ENCODE measurements at places on chromosomes 5 and 9.

DNA sequence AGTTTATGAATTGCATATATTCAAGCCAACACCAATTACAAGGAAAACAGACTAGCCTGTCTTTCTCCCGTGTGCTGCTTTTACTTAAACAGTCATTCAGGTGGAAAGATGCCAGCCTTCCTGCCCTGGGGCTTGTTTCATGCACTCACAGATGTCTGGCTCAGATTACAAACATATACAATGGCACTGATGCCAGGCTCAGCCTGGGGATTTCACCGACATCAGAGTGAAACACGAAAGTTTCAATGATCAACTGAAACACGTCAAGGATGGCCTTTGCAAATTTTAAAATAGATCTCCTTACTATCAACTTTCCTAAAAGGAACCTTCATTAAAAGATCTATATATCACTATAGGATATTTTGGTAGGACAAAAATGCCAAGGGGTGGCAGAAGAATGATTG, 1576.5 kb downstream of the EFNA5 start:
- DNase-seq = no peak

GRCh38 chr9:72038890-72039410, 21.5 kb downstream of the C9orf57 start:
- no peak for DNase-seq

DNA sequence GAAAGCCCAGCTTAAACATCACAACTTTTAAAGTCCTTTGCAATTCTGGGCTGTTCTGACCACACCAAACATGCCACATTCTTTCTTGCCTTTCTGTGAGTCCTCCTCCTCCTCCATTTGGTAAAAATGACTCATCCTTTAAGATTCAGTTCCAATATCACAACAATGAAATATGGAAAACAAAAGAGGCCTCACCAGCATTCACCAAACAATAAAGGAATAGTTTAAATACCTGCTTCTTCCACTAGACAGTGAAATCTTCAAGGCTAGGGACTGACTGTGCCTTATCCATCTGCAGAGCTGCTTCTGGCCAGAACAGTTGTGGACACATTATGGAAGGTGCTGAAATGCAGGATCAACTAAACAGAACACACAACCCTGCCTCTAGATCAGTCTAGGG, 36.0 kb downstream of the NR6A1 start:
- DNase-seq = no peak

DNA sequence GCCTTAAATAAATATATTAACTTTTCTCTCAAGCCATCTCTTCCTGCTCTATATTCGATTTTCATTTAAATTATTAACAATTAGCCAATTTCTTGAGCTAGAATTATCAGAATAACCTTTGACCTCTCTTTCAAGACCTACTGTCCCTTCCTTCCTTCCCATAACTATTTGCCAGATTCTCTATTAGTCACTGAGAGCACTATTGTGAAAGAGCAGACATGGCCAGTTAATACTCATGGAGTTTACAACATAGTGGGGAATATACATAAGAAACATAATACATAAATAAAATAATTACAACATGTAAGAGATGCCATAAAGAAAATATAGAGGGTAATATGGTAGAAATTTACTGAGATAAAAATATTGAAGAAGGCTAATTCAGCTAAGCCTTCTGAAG, 72.1 kb upstream of the CHD1 start:
- no peak for DNase-seq

DNA sequence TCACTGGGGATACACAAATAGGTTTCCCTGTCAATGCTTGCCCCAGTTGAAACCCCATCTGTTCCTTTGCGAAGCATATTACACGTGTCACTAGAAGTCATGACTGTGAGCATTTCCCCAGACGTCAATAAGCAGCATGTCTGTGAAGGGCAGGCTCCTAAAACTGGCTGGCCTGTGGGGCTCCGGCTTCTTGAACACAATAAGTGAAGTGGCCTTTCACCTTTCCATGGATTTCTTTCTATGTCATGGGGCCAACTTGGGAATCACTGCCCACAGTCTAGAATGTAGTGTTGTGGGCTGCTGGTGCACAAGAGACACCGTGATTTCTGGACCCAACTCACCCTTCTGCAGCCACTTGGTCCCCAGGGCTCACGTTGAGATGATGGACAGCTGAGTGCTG, 60.4 kb upstream of the CTSL start:
- no peak for DNase-seq

DNA sequence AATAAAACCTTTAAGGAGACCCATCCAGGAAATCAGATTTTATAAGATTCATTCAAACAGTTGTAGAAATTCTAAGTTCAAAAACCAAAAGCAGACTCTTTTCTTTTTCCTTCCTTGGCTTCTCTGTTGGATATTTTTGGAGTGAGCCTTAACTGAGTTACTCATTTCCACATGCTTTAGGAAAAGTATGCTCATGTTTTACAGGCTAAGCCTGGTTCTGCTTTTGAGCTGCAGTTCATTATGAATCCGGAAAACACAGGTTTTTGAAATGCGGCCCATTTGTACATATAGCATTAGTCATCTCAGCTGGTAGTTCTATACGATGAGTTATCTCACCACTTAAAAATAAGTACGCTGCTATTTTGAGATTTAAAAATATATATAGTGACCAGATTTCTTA, 156.6 kb upstream of the DMRT1 start:
- DNase-seq = no peak

DNA sequence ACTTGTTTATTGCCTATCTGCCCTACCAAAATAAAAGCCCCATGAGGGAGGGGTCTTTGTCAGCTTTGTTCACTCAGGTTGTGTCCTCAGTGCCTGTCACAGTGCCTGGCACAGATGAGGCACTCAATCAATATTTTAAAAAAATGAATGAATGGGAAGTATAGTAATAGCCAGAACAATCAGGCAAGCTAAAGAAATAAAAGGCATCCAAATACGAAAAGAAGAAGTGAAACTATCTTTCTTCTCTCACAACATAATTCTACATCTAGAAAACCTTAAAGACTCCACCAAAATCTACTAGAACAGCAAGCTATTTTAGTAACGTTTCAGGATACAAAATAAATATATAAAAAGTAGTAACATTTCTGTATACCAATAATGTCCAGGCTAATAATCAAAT, 37.8 kb upstream of the C5orf63 start:
- DNase-seq = no peak

DNA sequence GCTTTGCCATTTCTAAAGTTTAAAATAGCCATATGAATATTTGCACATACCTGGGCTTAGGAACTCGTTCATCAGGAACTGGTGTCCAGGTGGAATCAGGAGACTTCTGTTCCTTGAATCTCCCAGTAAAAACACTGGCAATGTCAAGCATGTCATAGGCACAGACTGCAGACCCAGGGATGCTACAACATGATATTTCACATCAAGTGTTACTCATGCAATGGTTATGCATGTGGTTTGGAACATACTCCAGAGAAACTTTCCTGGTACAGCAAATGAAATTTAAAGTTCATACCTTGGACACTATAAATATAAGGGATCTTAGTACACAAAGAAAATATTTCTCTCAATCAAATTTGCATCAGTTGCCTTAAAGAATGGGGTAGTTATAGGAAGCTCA, 92.2 kb downstream of the SEMA6A start:
- DNase-seq = no peak

GRCh38 chr5:177576169-177576568, 15.8 kb upstream of the TMED9 start:
- DNase-seq = no peak

DNA sequence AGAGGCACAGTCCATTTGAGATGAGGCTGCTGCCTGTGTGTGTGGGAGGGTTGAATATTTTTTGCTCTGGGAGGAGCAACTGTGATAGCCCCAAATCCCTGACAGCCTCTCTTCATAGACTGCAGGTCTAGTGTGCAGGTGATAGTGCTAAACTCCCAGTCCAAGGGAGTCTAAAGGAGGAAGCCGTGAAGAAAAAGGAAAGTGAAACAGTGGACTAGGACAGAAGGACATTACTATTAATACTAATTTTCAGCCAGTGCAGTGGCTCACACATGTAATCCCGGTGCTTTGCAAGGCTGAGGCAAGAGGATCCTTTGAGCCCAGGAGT, 295.0 kb downstream of the PDE4D start:
- DNase-seq = no peak

GRCh38 chr9:92384375-92384774, 20.0 kb downstream of the OGN start:
- no peak for DNase-seq

DNA sequence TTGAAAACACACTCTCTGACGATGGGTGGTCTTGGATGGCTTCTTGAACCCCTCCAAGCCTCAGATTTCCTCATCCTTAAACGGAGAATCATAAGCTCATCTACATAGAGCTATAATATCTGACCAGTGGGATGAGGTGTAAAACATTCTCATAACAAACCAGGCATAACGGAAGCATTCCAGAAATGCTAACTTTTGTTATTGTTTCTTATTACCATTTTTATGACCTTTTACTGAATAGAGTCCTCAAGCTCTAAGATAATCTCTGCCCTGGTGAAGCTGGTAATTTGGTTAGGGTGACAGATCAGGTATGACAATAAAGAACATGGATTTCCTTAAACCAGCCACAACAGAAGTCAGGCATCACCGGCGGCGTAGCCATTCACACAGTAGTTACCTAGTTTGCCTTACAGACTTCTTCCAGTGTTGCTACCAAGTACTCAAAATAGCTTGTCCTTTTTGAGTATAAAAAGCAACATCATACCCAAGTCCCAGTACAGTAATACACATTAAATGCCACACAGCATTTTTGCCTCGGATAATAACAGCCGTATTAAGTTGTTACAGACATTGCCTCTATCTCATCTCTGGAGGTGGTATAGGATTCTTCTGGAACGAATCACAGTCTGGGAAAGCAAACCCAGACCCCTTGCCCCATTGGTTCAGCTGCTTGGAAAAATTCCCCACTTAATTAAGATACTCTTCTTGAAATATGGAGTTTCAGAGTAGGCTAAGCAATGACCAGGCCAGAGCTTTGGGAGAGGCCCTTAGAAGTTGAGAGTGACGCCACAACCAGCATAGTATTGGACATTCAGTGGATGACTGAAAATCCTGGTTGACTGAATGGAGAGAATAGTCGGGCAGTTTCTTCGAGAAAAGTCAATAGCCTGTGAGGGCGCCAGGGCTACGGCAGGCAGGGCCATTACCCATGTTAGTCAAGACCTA, 252.5 kb downstream of the SLIT3 start:
- DNase-seq = no peak

DNA sequence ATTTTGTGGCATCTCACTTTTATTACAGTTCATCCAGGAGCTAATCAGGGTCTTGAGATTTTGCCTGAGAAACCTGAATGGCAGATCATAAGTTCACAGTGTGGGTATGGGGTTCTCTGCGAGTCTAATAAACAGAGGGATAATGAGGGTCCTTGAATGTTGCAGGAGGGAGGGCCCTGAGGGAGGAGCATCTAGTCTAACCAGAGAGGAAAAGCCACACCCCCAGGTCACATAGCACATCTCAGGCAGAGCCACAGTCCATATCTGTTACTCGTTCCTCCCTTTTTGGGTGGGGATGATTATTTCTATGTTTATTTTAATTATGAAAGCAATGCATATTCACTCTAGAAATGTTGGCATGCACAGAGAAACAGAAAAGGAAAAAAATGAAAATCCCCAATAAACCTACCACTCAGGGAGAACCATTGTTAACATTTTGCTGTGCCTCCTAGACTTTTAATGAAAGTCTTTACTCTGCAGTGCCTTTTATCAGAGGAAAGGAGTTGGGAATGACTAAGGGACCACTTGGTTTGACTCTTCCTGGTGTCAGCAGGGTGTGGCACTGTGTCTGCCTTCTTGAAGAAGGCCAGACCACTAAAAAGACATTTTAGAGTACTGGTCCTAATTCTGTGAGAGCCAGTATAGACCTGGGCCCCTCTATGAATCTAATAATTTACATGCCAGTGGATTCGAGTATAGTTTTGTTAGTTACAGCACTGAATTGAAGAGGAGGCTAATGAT, 2.8 kb downstream of the GALNT12 start:
- DNase-seq = no peak

- DNase-seq = no peak
Observed at GRCh38 chr5:683551-684481, 9.3 kb downstream of the TPPP start.
